ENCODE measurements at places on chromosomes 7 and 10.
A peak's percentile ranks its signal among the peaks of the same experiment; 100 is the strongest.

DNA sequence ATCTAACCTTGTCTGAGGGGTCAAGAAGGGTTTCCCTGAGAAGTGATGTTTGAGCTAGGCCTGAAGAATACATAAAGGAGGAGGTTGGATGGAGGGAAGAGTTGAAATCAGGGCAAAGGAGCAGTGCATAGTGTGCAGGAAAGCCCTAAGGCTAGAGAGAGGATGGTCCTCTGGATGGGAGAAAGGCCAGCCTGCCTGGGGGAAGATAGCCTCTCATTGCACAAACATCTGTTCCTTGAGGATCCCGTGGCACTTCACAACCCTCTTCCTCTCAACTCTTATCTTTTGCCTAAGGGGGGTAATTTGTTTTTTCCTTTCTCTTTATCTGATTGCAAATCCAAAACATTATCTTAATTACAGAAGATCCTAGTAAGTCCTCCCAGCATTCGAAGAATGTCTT is 35.7 kb downstream of the STAMBPL1 start:
- no peak for DNase-seq

- DNase-seq: no peak
Observed at GRCh38 chr7:128986609-128987008, 48.9 kb downstream of the IRF5 start.

GRCh38 chr10:1043532-1043995 is 5.4 kb downstream of the IDI1 start:
- DNase-seq: no peak

DNA sequence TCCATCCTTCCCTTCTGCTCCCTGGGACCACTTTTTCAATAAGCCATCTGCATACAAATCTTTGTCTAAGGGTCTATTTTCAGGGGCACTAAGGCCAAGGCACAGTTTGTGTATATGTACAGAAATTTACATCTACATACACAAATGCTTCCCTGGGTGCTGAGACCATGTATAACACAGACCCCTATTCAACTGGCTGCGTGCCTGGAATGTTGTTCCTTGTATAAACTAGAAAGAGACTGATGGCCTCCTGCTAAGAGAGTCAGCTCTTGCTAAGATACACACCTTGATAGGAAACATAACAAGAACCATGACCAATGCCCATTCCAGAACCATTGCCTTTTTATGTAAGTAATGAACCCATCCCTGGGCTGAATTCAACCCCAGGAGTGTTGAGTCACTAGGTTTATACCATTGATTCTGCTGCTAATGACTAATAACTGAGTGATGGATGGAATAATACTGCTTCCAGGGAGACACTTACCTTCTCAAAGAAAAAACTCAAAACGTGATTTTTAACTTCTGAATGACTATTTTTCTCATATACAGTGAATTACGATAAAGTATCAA is 290.7 kb downstream of the FGFR2 start:
- DNase-seq: no peak

GRCh38 chr10:102744374-102745051 is 765 bp downstream of the WBP1L start:
- peak; percentile 75 for DNase-seq

- peak; percentile 40 for DNase-seq
Observed at GRCh38 chr7:39453743-39454355, 112.4 kb upstream of the YAE1 start.

DNA sequence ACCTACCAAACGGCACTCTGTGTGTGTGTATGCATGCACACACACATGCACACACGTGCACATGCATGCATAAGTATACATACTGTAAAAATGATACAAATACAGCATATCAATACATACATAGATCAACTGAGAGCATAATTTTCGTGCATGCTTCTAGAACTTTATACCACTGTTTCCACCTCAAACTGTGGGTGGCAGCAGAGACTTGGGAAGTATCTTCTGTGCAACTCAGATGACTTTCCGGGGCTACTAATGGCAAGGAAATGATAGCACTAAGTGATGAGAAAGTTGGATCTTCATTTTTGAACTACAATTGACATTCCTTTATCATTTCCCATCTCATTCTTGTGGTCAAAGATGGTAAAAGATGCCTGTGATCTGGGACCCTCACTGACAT is 570.7 kb downstream of the REEP3 start:
- no peak for DNase-seq

- no peak for DNase-seq
Observed at GRCh38 chr7:30460246-30460633, 18.3 kb downstream of the NOD1 start.

DNA sequence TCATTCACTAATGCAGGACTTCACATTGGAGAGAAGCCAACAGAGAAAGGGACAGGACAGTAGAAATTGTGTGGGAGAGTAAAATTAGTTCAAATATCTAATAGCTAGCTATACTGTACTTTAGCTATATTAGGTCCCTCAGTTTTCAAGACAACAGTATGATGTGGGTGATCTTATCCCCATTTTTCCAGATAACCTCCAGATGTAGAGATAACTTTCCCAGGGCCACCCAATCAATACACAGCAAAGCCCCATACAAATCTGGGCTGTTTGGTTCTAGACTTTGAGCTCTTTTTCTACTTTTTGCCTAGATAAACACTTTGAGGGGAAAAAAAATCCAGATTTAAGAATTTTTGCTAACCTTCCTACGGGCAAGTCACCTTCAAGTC is 482 bp upstream of the CLDN12 start:
- DNase-seq: no peak

DNA sequence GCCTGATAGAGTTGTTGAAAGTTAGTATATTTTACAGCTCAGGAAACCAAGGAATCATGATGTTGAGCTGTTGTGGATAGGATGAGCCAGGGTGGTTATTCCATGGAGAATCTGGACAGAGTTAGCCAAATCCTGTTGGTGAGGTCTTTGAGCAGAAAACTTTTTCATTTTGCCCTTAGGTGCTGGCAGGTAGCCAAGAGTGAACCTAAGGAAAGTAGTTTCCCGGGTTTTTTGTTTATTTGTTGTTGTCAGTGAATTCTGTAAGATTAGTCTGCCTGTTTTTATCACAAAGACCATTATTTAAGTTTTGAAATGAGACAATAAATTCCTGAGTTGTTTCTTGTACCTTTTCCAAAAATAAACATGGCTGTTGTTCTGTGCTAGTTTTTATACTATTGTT is 61.0 kb downstream of the GALNT11 start:
- DNase-seq: no peak

GRCh38 chr10:52083422-52083821 is 230.7 kb upstream of the DKK1 start:
- no peak for DNase-seq

Measured in fibroblast of gingiva (primary cell).